DMS153 (cell line): ENCODE measurements at places on chromosomes 3 and 15.

- DNase-seq: no peak
Measured at GRCh38 chr15:63157891-63158431, 684 bp upstream of the RPS27L start.

- no peak for DNase-seq
Measured at GRCh38 chr3:134803652-134804051, 8.6 kb downstream of the EPHB1 start.

GRCh38 chr3:172066880-172067796 lies 27.8 kb downstream of the FNDC3B start:
- DNase-seq: no peak

DNA sequence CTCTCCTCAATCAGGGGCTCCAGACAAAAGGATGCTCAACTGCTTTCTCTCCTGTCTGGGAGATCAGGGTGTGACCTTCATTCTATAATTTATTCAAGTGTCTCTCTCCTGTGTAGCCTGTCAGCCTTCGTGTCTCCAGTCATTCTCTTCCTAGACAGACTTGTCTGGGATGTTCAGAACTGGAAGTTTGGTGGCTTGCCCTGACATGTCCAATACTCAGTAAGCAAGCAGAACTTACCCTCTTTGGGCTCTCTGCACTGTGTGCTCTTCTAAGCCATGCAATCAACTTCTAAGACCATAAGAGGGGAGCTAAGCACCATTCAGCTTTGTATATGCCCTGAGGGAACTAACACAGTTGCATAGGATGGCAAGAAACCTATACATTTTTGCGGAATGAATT lies 14.1 kb downstream of the ACKR2 start:
- DNase-seq: peak; percentile 31

- DNase-seq: no peak
Measured at GRCh38 chr3:46469680-46470357, 5.1 kb upstream of the LTF start.

DNA sequence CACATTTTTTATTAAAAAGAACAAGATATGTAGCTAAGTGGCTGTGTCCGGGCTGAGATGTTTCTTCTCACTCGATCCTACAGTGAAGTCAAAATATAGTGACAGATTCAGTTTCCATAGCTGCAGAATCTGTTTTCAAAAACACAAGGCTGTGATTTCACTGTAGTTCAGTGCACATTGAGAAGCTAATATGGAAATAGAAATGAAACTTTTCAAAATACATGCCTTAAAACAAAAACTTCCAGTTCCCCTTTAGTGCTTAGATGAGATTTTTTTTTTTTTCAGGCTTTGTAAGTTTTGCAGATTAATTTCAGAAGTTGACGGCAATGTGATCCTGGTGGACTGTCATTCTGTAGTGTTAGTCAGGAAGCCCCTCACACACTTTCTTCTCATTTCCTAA lies 23.8 kb upstream of the TRAK1 start:
- no peak for DNase-seq

DNA sequence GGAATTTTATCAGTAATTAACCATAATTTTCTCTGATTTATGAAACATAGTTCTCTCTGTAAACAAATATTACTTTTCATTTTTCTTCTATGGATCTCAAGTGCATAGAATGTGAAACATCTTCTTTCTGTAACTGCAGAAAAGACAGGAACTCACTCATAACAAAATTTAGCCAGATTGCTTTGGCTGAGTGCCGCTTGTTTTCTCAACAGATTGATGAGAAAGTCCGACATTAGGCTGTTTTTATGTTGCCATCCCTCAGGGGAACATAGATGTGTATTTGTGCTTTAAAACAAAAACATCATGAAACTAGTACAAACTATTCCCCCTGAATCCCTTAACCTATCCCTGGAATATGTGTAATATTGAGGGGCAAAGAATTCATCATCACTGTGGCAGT lies 154.2 kb downstream of the B3GALNT1 start:
- no peak for DNase-seq
